GM19239 (cell line): ENCODE measurements at places on chromosomes 7 and 10.

DNA sequence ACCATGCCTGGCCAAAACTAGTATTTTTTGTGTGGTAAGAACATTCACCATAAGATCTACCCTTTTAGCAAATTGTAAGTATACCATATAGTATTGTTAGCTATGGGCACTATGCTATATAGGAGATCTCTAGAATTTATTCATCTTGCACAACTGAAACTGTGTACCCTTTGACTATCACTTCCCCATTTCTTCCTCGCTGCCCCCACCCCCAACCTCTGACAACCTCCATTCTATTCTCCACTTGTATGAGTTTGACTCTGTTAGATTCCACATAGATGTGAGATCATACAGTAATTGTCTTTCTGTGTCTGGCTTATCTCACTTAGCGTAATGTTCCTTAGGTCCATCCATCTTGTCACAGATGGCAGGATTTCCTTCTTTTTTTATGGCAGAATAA, 3.6 kb downstream of the CASP7 start:
- DNase-seq: no peak

GRCh38 chr7:70634610-70635068, 497.3 kb upstream of the GALNT17 start:
- DNase-seq: no peak

DNA sequence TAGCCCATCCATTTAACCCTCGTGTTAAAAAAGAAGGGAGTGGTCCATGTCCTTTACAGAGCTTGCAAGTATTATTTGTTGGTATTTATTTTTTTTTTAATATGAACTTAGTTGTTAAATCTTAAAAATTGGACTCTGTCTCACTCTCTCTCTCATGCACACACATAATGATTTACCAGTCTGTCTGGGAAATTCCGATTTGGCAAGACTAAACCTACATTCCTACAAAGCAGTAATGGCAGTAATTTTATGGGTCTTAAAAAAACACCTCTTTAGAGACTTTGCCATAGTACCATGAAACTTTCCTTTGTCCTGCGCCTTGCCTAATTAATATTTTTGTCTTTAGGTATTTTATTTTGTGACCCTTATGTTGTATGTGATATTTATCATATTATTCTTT, 239.5 kb upstream of the PPP1R3A start:
- no peak for DNase-seq

DNA sequence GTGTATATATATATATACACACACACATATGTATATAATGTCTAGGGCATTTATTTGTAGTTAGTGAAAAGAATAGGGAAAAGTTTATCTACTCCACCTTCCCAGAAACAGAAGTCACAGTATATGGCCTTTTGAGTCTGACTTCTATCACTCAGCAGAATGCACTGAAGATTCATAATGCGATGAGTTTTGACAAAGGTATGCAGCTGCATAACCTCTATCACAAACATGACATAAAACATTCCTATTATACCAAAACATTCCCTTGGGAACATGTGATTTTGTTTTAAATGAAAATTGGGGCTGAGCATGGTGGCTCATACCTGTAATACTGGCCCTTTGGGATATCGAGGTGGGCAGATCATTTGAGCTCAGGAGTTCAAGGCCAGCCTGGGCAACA, 137.3 kb upstream of the EEPD1 start:
- no peak for DNase-seq

GRCh38 chr7:5469375-5470166, 45.9 kb upstream of the TNRC18 start:
- DNase-seq: no peak

DNA sequence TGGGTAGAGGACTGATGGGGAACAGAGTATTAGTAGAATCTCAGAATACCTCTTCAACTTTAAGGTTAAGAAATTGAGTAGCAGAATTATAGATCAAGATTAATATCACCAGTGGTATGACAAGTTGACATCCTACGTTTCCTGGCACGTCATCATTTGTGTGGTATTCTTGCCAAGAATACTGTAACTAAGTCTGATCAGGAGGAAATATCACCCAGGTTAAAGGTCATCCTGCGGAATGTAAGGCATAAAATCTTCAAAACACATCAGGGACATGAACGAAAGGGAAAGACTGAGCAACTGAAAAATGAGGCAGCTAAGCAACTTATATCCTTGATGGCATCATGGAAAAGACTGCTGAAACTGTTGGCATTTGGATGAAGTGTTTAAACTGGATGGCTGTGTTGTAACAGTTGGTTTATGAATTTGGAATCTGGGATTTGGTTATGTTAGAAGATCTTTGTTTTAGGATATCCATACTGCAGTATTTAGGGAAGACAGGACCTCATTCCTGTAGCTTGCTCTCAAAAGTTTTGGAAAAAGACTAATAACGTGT, 86.1 kb downstream of the TRIM24 start:
- DNase-seq: no peak

DNA sequence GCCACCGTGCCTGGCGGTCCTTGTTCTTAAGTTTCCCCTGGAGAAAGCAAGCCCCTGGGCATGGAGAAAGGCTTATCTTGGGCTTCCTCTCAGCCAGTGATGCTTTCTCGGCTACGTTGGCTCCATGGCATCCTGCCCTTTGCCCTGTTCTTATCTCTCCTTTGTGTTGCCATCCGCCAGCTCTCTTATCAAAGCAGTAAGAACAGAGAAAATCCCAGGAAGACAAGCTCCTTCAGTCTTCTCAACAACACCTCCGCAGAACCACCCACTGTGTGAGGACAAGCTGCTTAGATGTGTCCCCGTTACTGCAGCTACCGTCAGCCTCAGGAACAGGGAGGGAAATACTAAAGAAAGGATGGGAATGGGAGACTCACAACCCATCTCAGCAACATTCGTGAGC, 3.3 kb downstream of the PLEKHS1 start:
- no peak for DNase-seq

DNA sequence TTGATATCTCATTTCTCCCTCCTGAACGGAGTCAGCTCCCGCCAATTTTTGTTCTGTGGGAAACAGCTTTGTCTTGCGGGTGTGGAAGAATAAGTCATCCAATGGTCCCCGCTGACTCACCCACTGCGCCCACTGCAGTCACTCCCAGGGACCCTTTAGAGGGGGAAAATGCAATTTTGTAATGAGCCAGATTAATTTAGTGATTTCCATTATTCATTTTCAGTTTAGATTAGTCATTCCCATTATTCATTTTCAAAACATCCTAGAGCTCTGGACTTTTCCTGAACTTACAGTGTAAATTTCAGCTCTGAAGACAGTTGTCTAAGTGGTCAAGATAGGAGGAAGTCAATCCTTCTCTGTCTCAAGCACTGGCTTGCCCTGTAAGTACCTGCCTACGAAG, 154.9 kb upstream of the TMEM72 start:
- DNase-seq: no peak

- peak; percentile 21 for DNase-seq
Observed at GRCh38 chr7:44489955-44490350, 505 bp downstream of the NUDCD3 start.

DNA sequence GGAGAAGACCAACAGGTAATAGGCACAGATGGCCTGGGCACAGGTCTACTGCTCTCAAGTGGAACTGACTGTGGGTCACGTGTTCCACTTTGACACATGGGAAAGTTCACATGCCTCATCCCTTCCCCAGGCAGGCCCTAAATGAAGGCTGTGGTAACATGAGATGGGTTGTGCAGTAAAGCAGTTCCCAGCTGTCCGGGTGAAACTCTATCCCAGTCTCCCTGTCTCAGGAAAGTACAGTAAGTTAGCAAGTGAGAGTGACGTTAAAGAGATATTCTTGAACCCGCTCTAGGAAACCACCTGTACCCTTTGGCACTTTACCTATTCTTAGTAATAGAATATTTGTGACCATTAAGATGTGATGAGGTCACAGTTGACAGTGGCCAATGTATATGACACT, 343.7 kb upstream of the AOAH start:
- DNase-seq: no peak

DNA sequence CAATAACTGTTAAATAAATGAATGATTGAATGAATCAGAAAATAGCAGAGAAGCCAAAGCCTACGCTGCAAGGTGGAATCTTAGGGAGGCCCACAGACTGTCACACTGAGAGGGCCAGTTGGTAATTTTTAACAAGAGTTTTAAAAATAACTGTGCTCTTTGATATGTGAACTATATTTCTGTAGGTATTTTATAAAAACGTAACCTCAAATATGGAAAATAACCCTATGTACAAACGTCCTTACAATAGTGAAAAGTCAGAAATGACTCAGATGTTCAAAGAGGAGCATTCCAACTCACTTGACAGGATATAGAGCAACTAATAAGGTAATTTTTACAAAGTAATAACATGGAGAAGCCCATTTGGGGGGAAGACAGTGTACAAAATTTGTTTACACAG, 18.9 kb upstream of the TMEM273 start:
- DNase-seq: no peak

- no peak for DNase-seq
Observed at GRCh38 chr7:151518105-151518946, 1.4 kb downstream of the RHEB start.

DNA sequence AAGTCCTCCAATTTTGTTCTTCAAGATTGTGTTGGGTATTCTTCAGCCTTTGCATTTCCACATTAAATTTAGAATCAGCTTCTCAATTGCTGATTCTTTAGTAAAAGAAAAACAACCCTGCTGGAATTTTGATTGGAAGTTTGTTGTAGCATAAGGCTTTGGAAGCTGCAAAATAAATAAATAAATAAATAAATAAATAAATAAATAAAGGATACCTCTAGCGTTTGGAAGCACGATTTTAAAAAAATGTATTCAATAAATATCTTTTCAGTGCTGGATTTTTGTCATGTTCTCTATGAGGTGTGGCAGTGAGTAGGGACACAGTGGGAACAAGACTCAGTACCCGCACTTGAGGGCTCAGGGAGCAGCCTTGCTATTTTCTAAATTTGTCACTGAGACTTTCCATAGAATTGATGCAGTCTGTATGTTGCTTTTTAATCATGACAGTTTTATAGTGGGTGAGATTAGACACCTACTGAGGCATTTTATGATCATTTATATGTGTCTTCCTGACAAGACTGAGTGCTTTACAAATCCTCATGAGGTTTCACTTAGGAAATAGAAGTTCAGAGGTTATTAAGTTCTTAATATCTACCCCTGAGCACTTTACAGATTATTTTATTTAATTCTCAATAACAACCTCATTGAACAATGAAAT, 22.3 kb upstream of the COMMD3 start:
- no peak for DNase-seq

DNA sequence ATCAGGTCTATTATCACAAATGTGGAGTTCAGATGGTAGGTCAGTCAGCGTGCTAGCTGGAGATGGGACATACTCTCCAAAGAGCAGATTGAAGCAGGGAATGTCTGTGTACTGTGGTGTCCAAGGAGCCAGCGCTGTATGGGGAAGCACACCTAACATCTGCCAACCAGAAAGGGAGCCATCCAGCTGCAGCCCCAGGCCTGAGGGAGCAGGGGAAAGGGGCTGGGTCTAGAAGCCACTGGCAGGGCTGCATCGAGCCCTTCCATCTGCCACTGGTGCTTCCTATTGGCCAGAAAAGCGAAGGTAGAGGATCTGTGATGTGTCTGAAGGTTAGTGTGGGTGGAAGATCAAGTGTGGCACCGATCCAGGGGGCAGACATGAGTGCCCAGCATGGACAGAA, 8.0 kb upstream of the RAMP3 start:
- no peak for DNase-seq

GRCh38 chr7:127920787-127921438, 110.3 kb downstream of the LRRC4 start:
- DNase-seq: no peak

DNA sequence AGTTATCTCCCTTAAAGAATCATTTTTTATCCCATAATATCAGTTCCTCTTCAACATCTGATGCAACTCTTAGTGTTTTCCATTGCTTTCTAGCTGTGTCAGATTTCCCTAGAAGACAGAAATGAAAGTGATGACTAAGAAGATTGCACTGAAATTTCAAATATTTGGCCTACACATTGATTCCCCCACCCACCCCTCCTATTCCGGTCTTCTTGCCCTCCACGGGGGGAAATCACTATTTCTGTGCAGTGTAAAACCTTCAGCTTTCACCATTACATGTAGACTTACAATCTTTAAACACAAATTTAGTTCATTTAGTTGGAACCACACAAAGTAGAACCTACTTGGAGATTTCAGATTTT, 63.7 kb upstream of the IL6 start:
- DNase-seq: no peak

DNA sequence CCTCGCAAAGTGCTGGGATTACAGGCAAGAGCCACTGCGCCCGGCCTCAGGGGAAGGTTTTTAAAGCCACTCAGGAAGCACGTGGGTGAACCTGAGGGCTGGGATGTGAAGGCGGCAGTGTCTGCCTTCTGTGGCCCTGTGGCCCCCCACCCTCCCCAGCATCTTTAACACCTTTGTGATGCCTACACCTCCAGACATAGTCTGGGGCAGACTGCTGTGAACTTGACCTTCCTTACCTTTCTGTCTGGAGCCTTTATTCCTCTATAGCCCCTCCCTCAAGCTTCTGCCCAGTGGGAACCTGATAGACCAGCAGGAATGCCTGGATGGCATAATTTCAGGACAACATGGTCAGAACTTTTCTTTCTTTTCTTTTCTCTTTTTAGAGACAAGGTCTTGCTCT, 550.2 kb downstream of the GALNT17 start:
- DNase-seq: no peak

DNA sequence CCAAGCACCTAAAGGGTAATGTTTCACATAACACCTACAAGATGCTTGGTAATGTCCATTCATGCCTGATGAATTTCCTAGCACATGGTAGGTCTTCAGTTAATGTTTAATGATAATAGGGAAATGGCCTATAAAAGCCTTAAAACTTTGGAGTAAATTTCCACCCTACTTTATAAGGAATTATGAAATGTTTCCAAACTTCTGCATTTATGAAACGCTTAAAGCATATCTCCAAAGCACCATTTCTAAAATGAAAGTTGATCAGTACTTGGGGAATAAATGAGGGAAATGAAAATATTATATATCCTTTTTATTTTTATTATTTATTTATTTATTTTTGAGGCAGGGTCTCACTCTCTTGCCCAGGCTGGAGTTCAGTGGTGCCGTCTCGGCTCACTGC, 51.8 kb downstream of the INPP5F start:
- no peak for DNase-seq

GRCh38 chr7:18529239-18529638, 33.7 kb downstream of the HDAC9 start:
- no peak for DNase-seq

DNA sequence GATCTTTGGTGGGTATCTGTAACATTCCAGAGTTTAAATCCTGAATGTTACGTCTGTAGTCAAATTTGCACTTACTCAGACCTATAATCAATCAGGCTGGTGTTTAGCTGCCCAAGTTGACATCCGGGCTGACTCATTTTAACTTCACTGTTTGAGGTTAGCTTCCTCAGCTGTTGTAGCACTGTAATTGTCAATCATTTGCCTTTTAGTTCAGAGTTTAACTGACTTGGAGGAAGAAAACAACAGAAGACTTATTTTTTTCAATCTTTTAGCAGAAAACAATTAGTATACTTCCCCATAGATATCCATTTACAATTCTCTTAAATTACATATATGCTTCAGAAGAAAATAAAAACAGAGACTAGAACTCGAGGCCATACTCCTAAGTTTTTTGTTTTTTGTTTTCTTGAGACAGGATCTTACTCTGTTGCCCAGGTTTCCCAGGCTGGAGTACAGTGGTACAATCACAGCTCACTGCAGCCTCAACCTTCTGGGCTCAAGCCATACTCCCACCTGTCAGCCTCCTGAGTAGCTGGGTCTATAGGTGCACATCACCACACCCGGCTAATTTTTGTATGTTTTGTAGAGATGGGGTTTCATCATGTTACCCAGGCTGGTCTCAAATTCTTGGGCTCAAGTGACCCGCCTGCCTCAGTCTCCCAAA, 38.5 kb upstream of the LRRC17 start:
- DNase-seq: peak; percentile 51

GRCh38 chr10:97311111-97311626, 7.9 kb upstream of the FRAT1 start:
- DNase-seq: no peak

- no peak for DNase-seq
Observed at GRCh38 chr10:88347022-88347421, 236.1 kb downstream of the RNLS start.
